ENCODE measurements at places on chromosomes 7 and 10.
A peak's percentile ranks its signal among the peaks of the same experiment; 100 is the strongest.

DNA sequence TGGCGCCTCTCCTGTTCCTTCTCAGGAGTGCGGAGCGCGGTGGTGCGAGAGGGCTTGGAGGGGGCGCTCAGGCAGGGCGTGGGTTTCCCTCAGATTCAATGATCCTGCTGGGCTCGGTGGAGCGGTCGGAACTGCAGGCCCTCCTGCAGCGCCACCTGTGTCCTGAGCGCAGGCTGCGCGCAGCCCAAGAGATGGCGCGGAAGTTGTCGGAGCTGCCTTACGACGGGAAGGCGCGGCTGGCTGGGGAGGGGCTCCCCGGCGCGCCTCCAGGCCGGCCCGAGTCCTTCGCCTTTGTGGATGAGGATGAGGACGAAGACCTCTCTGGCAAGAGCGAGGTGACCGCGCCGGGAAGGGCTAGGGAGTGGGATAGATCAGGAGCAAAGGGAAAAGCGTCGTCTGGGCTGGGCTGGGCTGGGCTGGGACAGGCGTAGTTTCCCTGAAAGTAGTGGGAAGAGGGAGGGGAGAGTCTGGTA is 17.0 kb downstream of the FAM131B start:
- DNase-seq, result no peak

DNA sequence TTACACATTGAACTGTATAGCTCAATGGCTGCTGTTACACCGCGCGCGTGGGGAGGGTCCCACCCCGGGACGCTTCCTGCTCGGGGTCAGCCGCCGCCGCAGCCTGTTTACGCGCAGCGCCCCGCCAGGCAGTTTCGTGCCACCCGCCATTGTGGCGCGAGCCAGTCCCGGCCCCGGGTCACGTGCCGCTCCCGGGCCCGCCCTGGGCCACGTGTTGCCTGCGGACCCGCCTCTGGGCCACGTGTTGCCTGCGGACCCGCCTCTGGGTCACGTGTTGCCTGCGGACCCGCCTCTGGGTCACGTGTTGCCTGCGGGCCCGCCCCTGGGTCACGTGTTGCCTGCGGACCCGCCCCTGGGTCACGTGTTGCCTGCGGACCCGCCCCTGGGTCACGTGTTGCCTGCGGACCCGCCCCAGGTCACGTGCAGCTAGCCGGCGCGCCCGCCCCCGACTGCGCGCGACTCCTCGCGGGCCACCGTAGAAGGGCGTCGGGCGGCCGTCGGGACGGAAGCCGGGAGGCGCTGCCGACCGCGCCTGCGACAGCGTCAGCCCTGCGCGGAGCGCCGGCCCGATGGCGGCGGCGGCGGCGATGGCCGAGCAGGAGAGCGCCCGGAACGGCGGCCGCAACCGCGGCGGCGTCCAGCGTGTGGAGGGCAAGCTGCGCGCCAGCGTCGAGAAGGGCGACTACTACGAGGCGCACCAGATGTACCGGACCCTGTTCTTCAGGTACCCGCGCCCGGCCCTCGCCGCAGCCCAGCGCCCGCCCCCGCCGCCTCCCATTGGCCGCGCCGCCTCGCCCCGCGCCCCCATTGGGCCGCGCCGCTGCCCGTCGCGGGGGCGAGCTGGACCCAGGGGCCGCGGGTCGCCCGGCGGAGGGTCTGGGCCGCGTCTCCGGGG is at the start of gene GET4:
TSS of gene GET4 (plus strand) at position 478 of the 895 bp plus-strand sequence. CDS start at position 570, 92 bp downstream.
- DNase-seq, result peak; percentile 93

DNA sequence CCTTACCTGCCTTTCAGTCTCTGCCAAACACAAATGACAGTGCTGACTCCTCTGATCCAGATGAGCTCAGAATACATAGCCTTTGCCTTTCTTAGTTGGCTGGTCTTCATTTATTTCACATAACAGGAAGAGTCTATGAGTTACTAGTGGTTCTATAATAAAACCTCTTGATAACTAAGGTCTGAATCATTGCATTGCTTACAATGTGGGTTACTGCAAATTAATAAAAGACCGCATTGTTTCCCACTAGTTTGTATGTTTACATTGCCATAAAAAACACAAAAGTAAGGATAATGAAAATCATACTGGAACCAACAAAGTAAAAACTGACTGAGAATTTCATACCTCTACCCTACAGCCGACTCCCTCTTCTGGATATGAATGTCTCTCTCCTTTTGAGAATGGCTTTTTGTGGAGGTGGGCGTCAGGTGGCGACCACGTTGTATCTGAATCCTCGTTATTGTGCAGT is 62.0 kb upstream of the AKR1E2 start:
- DNase-seq, result no peak

GRCh38 chr10:27153329-27153728 is 855 bp downstream of the YME1L1 start:
- DNase-seq, result no peak

DNA sequence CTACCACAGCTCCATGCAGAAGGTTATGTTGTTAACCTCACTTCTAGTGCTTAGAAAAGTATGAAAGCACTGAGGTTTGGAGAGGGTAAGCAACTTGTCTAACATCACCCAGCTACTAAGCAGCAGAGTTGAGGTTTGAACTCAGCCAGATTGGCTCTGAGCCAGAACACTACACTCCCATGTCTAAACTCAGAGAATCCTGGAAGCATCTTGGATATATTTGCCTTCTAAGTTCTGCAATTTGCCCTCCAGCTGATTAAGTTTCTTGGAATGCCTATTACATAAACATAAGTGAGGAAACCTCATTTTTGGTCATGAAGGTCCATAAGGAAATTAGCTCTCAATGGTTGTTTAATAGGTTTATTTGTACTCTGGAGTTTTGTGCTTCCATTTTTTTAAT is 78.1 kb upstream of the PHYHIPL start:
- DNase-seq, result peak; percentile 19

DNA sequence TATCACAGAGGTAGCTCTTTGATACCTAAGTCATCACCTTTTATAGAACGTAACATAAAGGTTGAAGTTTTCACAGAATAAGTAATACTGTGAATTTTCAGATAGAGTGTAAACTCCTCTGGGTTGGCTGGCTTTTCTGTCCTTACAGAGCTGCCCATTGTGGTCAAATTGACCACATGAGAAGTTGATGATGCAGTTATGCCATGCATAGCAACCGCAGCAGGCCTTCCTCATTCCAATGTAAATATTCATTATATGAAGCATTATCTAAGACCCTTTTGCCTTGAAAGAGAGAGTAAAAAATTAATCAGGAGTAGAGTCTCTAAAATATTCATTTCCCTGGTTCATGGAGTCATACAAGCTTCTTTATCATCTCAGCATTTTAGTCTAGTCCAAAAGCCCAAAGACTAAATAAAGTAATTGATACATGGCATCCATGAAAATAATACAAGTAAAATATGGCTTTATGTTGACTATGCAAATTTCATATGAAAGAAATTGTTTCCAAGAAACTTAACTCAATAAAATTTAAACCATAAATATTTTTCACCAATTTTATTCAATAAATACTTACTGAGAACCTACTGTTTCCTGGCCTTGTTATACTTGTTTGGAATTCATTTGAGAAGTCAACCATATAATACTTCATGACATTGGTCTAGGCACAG is 516.4 kb downstream of the PCDH15 start:
- no peak for DNase-seq

DNA sequence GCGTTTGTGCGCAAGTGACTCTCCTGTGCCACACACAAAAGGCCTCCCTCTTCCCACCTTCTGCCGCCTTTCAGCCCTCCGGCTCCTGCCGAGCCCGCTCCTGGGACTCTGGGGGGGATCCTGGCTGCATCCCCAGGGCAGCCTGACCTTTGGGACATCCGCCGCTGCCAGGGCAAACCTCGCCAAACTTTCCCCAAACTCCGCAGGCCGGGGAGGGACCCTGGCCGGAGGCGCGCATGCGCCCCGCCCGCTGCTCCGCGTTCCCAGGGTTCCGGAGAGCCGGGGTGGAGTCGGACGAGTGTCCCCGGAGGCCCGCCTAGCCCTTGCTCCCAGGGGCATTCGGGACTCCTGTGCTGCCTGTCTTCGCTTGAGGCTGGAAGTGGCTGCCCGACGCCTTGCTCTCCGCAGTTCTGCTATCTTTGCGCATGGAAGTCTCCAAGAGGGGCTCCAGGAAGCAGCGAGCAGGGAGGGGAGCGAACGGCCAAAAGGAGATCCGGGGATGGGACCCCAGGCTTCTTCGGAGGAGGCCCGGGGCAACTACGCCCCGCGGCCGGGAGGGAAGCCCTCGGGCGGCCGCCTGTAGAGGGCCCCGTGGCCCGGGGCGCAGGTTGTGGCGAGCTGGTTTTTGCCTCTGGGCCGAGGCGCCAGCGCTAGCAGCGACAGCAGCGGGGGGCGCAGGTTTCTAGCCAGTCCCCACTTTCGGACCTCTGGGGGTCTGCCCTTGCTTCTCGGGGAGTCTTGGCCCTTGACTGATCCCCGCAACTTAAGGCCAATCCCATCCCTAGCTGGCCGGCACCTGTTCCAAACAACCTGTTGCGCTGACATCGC is 7.0 kb downstream of the PTF1A start:
- no peak for DNase-seq
